Activated CD4-positive, alpha-beta T cell treated with anti-CD3 and anti-CD28 coated beads for 36 hours (primary cell): ENCODE measurements at places on chromosomes 2 and 18. TPM values are rescaled to one million over a fixed set of nuclear protein-coding genes. Genes with fewer than 3 reads are reported as not detected.

CPLX4 gene
- total RNA-seq: not detected

C2orf66 gene
- 0.09 TPM for total RNA-seq

CCDC121 gene
- total RNA-seq: 0.44 TPM

RFTN2 gene
- total RNA-seq: not detected

GAREM1 gene
- not detected for total RNA-seq

EPC2 gene
- total RNA-seq: 25.7 TPM

AQP4 gene
- not detected for total RNA-seq

SLC9A4 gene
- 0.11 TPM for total RNA-seq

COLEC12 gene
- total RNA-seq: not detected
